ENCODE measurements at places on chromosomes 16 and 17.

DNA sequence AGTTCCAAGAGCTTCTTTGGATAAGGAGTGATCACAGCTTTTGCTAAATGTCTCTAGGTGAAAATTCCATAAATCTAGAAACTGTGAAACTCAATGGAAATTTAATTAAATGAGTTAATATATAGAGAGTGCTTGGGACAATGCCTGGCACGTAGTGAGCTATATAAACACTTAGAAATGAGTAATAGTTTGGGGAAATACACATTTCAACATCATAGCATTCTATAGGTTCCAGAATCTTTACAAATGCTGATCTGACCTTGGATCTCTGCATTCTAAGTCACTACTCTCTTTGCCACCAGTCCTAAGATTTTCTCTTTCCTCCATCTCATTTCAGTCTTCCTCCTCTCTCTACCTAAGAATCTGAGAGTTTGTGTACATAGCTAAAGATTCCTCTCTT is 175.6 kb downstream of the SOX9 start:
- peak; percentile 84 for DNase-seq

- DNase-seq, result peak; percentile 56
Observed at GRCh38 chr17:41777574-41778188, 8.8 kb downstream of the JUP start.

GRCh38 chr17:48912476-48912875 is 4.3 kb downstream of the UBE2Z start:
- DNase-seq, result no peak

GRCh38 chr16:50522324-50522723 is 25.9 kb upstream of the NKD1 start:
- DNase-seq, result no peak

DNA sequence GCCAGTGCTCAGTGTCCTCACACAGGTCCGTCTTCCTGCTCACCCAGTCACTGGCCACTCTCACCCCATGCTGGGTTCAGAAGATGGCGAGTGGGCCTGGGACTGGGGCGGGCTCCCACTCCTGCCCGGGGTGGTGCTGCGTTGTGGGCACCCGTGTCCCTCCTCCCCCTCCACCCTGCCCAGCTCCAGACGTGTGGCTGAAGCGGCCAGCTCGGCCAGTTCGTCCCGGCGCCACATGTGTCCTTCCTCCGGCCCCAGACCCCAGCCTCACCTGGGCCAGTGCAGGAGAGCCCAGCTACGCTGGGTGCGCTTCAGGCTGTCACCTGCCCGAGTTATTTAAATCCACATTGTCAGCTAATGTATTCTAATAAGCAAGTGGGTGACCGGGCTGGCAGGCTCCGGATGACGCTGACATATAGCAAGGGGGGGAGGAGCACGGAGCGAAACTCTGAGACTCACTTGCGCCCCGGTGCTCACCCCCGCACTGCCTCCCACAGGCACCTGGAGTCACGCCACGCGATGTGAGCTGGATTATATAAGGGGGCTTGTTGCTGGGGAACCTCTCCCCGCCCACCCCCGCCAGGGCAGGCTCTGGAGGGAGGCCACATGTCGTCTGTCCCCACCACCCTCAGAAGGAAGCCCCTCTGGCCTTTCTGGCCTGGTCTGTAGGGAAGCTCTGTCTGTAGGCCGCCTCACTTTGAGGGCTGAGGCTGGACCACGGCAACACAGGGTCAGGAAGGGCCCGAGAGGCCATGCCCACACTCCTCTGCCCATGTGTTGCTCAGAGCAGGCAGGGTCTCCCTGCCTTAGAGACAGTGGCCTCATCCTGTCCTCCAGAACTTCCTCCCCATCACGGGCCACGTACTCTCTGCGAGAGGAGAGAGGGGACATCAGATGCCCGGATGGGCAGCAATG is 7.1 kb upstream of the BAIAP2 start:
- no peak for DNase-seq

- no peak for DNase-seq
Observed at GRCh38 chr17:46025510-46026165, 26.6 kb downstream of the STH start.

DNA sequence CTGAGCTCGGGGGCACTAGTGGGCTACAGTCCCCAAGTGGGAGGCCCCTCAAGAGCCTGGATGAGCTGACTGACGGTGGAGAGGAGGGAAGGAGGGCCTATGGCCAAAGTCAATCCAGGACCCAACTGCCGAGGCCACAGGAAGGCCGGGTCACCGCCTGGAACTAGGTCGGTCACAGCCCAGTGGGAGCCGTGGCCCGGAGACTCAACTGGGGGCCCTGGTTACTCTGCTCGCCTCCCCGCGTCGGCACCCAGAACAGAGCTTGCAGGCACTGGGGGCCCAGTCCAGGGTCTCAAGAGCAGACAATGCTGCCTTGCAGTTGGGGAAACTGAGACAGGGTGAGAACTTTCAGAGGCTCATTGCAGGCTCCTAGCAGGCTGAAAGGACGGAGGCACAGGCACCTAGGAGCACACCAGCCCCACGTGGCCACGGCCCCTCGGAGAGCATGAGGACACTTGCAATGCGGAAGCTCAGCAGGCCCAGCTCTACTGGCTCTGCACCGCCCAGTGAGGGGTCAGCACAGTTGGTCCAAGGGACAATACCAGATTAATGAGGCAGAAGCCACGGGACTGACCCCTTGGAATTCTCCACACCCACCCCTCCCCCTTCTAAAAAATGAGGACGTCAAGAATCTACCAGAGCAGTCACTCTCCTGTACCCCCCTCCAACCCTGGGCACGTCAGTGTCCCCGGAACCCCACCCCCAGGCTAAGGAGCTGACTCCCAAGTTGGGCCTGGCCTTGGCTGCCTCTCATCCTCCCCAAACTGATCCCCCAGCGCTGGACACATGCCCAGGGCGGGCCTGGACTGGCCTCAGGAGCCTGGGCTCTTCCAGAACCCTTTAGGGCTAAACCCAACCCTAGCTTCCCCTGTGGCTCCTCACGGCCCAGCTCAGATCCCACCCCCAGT is 2.2 kb downstream of the HS3ST6 start:
- DNase-seq, result no peak

DNA sequence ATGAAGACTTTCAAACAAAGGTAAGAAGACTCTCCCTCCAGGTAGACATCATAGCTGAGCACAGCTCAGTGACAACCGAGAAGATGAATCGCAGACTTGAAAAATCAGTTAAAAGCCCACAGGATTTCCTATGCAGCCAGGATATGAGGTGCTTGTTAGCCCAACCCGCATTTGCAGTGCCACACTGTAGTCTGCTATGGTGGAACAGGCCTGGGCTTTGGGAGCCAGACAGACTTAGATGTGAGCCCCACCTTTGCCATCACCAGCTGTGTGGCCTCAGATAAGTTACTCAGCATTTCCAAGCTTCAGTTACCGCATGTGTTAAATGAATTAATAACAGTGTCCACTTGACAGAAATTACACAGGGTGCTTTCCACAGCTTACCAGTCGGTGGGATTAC is 204.4 kb upstream of the HS3ST3A1 start:
- no peak for DNase-seq

GRCh38 chr16:79195938-79196337 is 404.6 kb downstream of the MAF start:
- no peak for DNase-seq

GRCh38 chr17:72631568-72631948 is 460.9 kb downstream of the SLC39A11 start:
- peak; percentile 49 for DNase-seq

GRCh38 chr17:5638596-5638995 is 54.3 kb upstream of the NLRP1 start:
- DNase-seq, result peak; percentile 22

- no peak for DNase-seq
Observed at GRCh38 chr17:68103148-68103547, 67.6 kb downstream of the KPNA2 start.

- no peak for DNase-seq
Observed at GRCh38 chr16:54210452-54211125, 76.0 kb downstream of the IRX3 start.

DNA sequence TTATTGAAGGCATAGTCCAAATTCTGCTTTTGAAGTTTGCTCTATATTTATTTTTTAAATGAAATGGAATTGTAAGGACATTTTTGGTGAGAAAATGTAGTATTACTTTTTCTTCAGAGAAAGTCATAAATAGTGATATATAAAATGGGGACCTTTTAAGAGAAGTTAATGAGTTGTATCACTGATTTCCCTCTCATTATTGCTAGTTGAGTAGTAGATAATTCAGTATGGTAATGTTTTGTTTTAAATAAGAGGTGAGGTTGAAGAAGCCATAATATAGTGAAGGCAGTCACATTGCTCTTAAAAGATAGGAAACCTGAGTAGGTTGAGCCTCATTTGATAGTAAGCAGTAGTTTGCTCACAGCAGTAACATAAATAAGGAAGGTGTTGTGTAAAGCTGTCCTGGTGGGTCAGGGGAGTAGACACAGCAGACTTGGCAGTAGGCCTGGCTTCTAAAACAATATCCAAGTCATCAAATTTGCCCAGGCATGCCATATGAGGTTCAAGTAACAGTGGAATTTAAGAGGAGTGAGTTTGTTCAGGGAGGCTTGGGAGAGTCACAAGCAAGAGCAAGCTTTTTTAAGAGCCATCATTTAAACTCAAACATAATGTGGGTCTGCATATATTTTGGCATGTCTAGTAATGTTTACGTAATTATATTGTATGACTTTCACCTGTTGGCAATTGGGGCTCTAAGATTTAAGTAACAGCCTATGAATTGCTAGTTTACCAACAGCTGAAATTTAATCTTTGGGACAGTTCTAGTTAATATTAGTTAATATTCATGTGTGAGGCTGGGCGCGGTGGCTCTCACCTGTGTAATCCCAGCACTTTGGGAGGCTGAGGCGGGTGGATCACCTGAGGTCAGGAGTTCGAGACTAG is 6.5 kb downstream of the NFATC3 start:
- DNase-seq, result peak; percentile 99

DNA sequence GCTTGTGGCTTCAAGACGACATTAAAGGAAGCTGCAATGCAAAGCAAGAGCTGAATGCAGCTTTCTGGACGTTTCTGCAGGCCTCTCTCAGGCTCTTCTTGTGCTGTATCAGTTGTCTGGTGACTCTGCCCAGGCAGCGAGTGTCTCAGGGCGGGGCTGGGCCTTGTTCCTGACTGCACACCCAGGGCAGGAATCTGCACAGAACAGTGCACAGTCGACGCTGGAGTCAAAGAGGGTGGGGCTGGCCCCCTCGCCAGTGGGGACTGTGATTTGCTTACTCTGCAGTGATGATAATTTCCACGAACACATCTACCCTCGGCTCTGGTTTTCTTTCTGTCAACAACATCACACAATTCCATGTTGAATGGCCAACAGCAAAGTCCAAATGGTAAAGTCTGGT is 60.7 kb downstream of the IRF8 start:
- no peak for DNase-seq

- DNase-seq, result no peak
Observed at GRCh38 chr17:80833952-80834892, 157.4 kb upstream of the CHMP6 start.
